ENCODE measurements at places on chromosomes 1 and 21. TPM values are rescaled to one million over a fixed set of nuclear protein-coding genes. Genes with fewer than 3 reads are reported as not detected.

DNA sequence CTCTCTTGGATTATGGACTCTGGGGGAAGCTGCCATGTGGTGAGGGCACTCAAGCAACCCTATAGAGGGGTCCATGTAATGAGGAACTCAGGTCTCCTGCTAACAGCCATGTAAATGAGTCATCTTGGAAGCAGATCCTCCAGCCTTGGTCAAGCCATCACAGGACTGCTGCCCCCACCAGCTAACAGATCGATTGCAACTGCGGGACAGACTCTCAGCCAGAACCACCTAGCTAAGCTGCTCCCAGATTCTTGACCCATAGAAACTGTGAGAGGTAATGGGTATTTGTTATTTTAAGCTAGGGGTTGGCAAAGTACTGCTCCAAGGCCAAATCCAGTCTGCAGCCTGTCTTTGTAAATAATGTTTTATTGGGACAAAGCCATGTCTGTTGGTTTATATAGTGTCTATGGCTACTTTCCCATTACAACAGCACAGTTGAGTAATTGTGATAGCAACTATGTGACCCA is 27.6 kb upstream of the MAP3K7CL start:
- H3K27me3 ChIP-seq, result no peaks in the 10 kb centered on the region
- no peaks in the 10 kb centered on the region for H3K36me3 ChIP-seq
- no peak overlapping the region for H3K27ac ChIP-seq

GRCh38 chr1:232550007-232550406 is 79.9 kb downstream of the SIPA1L2 start:
- no peaks in the 10 kb centered on the region for H3K27me3 ChIP-seq
- DNase-seq, result no peak
- no peaks in the 10 kb centered on the region for H3K4me1 ChIP-seq

Gene AADACL3
- not detected for total RNA-seq

DNA sequence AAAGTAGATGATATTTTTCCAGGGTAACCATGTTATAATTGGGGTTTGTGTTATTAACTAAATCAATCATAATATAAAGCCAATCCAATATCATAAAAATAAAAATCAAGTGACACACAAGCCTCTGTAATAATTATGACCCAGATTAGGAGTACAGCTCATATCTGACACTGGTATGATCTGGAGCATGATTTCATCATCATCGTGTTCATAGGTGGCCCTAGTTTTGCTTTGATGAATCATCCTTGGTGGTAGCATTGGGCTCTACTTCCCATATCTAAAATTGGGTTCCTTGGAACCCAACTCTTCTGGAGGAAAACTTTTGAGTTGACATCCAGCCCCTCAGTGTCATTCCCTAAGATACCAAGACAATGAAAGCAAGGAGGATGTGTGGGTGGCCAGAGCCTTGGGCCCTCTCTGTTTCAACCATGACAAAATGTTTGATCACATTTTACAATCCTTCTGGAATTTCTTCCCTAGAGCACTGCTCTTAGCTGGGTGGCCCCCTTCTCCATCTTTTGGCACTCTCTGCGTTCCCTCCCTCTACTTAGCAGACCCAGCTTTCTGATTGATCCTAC is 37.0 kb upstream of the ENAH start:
- H3K36me3 ChIP-seq, result no peaks in the 10 kb centered on the region
- no peak overlapping the region for H3K4me3 ChIP-seq
- H3K4me1 ChIP-seq, result peaks cover 9% of the 10 kb centered on the region
- DNase-seq, result no peak
- no peak overlapping the region for H3K27ac ChIP-seq

Gene MYOG
- not detected for total RNA-seq

DNA sequence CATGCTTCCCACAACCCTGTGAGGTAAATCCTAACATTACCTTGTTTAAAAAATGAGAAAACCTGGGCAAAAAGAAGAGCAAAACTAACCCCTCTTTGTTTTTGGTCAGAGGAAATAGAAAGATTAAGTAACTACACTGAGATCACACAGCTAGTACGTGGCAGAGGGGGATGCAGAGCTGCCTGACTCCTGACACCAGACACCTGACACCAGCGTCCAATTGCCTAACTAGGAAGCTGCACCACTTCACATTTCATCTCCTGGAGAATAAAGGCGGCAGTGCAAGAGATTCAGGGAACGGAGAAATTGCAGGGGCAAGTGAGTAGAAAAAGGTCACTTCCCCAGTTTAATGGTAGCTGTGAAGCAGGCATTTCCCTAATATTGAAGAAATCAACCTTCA is 229.3 kb upstream of the PTBP2 start:
- no peaks in the 10 kb centered on the region for H3K27me3 ChIP-seq
- H3K27ac ChIP-seq, result no peak overlapping the region
- no peaks in the 10 kb centered on the region for H3K36me3 ChIP-seq
- H3K4me3 ChIP-seq, result no peak overlapping the region
- H3K4me1 ChIP-seq, result no peaks in the 10 kb centered on the region

DNA sequence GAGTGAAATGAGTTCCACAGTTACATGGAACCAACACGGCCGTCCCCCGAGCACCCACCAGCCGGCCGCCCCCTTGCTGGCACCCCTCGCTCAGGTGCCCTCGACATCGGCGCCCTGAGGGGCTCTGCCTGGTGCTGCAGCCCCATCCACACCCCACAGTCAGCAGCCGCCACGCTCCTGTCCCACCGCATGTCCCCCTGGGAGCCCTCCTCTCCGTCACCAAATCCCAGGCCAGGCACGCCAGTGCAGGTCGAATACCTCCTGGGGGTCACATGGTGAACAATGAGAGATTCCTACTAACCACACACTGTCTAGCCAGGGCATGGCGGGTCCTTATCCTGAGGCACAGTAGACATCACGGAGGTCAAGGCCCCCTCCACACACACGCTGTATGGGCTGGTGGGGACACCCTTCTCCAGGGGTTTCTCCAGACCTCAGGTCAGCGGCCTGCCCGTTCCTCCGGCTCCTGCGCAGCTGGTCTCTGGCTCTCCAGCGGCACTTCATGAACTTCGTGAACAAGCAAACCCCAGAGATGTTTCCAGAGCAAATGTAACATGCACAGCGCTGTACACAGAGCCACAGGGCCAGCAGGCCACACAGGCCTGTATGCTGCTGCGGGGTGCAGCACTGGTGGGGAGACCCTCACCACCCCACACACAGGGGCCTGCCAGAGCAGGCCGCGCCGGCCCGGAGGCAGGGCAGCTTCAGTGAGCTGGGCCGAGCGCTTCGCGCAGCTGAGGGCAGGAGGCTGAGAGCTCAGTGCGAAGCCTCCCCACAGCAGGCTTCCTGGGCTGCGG is 21.8 kb downstream of the POFUT2 start:
- H3K4me3 ChIP-seq, result no peak overlapping the region
- H3K27ac ChIP-seq, result no peak overlapping the region
- no peaks in the 10 kb centered on the region for H3K27me3 ChIP-seq

DNA sequence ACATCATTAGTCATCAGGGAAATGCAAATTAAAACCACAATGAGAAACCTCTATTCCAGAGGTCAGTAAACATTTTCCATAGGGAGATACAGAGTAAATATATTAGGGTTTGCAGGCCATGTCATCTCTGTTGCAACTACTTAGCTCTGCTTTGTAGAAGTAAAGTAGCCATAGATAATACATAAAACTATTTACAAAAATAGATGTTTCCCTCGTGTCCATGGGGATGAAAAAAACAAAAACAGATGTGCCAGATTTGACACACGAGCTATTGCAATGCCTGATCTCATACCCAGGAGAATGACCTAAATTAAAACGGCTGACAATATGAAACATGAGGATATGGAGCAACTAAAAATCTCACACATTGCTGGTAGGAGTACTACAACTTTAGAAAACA is 17.3 kb downstream of the LTN1 start:
- no peak overlapping the region for H3K4me3 ChIP-seq
- DNase-seq, result no peak
- H3K27ac ChIP-seq, result no peak overlapping the region
- no peaks in the 10 kb centered on the region for H3K27me3 ChIP-seq

Gene CCDC181
- not detected for total RNA-seq

DNA sequence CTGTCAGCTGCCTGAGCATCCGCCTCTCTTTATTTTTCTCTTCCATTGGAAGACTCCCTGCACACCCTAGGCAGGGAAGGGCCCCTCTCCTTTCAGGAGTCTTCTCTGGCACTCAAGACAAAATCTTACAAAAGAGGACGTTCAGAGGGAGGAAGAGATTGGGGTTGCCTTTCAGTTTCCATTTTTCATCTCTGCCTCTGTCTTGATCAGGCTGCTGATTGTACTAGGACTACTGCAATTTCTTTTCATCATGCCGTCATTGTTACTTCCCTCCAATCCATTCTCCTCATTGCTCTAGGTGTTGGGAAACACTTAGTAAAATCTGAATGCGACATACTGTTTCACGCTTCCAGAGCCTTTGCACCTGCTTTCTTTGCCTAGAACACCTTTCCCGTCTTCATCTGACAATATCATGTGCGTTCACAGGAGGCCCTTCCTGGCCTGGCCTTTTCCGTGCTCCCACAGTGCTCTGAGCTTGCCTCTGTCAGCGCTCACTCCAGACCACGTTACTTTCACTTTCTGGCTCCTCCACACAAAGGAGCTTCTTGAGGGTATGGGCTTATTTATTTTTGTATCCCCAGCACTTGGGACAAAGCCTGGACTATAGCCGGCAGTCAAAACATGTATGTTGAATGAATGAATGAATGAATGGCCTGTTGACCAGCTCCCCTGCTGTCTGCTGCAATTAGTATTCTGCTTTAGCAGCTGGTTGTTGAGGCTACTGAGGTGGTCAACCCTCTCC is 10.9 kb downstream of the LRRC71 start:
- no peaks in the 10 kb centered on the region for H3K36me3 ChIP-seq
- no peak overlapping the region for H3K4me3 ChIP-seq
- H3K27me3 ChIP-seq, result no peaks in the 10 kb centered on the region

GRCh38 chr1:61921435-61921834 is 179.2 kb downstream of the PATJ start:
- H3K4me3 ChIP-seq, result no peak overlapping the region
- H3K27me3 ChIP-seq, result no peaks in the 10 kb centered on the region

DNA sequence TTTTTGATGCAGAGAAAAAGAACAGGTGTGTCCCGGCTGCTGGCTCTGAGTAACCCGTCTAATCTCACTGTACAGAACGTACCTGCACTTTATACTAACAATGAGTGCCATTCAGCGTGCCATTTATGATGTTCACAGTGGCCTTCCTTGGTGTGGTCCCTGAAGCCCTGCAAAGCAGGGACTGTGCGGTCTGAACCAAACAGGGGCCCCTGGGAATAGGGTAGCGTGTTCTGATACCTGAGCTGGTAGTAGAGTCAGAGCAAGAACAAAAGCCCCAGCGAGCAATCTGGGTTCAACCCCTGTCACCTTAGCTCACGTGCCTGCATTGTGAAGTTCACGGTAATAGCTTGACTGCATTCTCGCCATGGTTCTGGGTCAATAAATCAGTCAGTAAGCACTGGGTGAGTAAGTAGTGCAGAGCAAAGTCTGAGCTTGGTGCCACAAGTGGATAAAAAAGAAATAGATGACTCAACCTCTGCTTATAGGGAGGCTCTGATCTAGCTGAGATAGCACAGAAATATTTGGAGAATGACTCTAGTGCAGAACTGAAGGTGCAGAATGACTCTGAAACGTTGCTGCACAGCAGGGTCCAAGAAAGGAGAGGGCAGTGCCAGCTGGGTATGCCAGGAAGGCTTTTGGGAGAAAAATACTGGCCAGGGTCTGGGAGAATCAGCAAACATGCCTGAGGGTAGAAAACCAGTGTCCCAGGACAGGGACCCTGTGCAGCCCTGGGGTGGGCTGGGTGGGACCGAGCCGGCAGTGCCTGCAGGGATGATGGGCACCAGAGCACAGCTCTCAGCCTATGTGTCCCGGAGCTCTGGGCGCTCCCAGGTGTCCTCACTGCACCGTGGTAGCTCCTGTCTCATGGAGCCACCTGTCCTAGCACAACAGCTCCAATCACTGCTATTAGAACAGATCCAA is 125.9 kb downstream of the RHOU start:
- no peak overlapping the region for H3K4me3 ChIP-seq
- no peak overlapping the region for H3K27ac ChIP-seq
- DNase-seq, result no peak
- no peaks in the 10 kb centered on the region for H3K4me1 ChIP-seq
- H3K27me3 ChIP-seq, result no peaks in the 10 kb centered on the region
- no peaks in the 10 kb centered on the region for H3K36me3 ChIP-seq

GRCh38 chr1:154456631-154457030 is 45.4 kb upstream of the TDRD10 start:
- no peak overlapping the region for H3K27ac ChIP-seq
- H3K4me3 ChIP-seq, result no peak overlapping the region

DNA sequence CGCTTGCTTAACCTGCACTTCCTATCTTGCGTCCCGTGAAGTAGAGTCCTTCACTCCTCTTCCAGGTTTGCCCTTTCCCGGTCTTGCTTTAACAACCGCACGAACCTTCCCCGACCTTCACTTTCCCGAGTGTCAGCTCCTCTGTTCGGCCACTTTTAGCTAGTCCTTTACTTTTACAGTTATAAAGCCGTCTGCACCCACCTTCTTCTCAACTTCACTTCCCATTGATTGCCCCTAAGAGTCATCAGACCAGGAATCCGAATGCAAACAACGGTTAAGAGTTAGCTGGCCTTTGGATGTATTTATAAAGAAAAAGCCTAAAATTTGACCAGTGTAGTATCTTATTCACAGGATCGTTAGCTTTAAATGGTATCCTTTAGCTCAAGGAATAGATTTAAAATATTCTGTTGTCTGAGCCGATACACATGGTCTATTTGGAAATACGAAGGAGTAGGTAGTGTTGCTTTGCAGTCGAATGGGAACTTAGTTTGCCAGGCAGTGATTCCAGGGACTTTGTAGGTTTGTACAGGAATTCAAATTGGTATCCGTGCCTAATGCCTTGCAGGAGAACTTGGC is 1.4 kb downstream of the PPP2R5A start:
- H3K36me3 ChIP-seq, result no peaks in the 10 kb centered on the region
- H3K4me3 ChIP-seq, result peak overlapping the region; percentile 96
- H3K27me3 ChIP-seq, result no peaks in the 10 kb centered on the region
- peaks cover 42% of the 10 kb centered on the region for H3K4me1 ChIP-seq
- no peak for DNase-seq

Gene C2CD4D
- total RNA-seq, result not detected

- no peak for DNase-seq
- no peaks in the 10 kb centered on the region for H3K27me3 ChIP-seq
- no peaks in the 10 kb centered on the region for H3K4me1 ChIP-seq
- H3K27ac ChIP-seq, result no peak overlapping the region
- peaks cover 1% of the 10 kb centered on the region for H3K36me3 ChIP-seq
Measured at GRCh38 chr1:231557411-231557810, 28.9 kb downstream of the TSNAX start.

DNA sequence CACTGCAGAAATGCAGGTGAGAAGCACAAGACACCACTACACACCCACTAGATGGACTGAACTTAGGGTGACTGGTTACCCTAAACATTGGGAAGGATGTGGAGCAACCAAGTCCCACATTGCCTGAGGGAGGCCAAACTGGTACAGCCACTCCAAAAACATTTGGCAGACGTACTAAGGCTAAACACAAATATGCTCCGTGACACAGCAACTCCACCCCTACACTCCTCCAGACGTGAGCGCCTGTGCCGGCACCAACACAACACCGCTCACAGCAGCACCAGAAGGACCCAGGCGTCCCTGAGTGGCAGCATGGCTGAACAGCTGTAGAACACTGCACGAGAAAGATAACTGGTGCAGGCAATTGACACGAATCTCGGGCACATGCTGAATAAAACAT is 14.7 kb downstream of the PTTG1IP start:
- peaks cover 73% of the 10 kb centered on the region for H3K36me3 ChIP-seq
- H3K27me3 ChIP-seq, result no peaks in the 10 kb centered on the region
- H3K27ac ChIP-seq, result no peak overlapping the region

- no peaks in the 10 kb centered on the region for H3K27me3 ChIP-seq
- H3K4me1 ChIP-seq, result no peaks in the 10 kb centered on the region
- DNase-seq, result no peak
- no peak overlapping the region for H3K4me3 ChIP-seq
- no peak overlapping the region for H3K27ac ChIP-seq
Measured at GRCh38 chr1:107293901-107294613, 153.2 kb downstream of the NTNG1 start.
